ENCODE measurements at places on chromosomes 6 and 20.

- no peak for DNase-seq
These were observed 41.4 kb upstream of the MLN start for GRCh38 chr6:33845031-33845745.

GRCh38 chr6:140794544-140794943, 1338.2 kb upstream of the GJE1 start:
- DNase-seq: no peak

- DNase-seq: no peak
These were observed 30.4 kb downstream of the TRMT6 start for GRCh38 chr20:5919626-5920544.

DNA sequence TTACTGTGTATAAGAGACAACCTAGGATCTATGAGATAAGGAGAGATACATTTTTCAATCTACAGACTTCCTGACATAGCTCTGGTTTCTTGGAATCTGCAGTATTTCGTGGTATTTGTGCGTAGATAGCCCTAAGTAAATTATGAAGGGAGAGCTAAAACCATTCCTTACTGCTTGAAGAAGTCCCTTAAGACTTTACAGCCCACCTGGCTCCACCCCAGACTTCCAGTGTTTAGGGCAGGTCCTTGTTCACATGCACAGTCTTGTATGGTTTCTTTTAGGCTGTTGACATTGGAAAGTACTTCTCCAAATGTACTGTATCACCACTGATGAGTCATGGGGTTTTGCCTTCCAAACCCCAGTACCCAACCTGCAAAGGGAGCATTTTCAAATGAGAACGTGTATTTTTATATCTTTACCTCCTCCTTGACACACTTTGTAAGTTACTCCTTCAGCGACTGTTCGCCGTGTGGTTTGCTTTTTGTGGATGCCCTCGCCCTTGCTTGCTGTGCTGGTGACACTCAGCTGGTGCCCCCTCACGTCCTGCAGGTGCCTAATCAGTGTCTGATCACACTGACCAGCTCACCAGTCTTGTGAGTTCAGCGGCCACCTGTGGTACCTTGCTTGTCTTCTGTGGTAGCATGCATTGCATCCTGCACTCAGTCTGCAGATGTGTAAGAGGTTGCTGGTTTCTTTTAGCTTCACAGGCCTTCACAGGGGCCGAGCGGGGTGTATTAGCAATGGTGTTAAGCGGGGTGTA, 73.3 kb downstream of the IGF2R start:
- no peak for DNase-seq

DNA sequence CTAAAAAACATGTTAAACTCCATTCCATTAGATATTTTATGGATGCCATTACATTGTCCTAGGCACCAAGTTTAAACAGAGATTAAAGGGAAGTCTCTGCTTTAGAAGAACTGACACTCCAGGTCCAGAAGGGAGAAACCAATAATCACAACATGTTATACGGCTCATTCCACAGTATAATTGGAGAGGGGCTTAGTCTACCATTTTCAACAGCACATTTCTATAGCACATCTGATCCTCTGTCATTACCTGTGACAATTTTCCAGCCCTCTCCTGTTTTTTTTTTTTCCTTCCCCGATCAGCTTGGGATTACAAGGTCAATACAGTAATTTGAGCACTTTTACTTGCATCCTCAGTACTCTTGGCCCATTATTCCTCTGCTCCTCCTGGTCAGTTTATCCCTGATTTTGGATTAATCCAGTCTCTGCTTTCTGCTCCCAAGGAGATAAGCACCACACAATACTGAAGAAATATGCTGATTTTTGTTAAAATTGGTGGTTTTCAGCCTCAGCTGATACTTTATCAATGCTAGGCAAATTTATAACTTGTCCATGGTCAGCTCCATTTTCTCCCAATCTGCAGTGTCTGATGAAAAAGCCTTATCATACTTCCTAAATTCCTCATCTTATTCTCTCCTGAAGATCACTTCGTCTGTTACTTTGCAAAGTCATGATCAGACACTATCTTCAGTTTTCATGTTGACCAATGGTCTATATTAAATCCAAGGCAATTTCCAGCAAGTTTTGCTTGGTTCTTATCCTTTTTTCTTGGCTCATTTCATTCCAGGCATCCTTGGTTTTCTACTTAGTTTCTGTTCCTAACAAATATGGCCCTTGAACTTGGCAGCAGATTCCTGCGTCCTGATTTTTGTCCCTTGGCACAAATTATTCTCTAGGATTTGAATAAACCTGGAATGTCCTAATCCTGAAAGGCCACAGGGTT, 30.8 kb upstream of the SYNCRIP start:
- DNase-seq: no peak

DNA sequence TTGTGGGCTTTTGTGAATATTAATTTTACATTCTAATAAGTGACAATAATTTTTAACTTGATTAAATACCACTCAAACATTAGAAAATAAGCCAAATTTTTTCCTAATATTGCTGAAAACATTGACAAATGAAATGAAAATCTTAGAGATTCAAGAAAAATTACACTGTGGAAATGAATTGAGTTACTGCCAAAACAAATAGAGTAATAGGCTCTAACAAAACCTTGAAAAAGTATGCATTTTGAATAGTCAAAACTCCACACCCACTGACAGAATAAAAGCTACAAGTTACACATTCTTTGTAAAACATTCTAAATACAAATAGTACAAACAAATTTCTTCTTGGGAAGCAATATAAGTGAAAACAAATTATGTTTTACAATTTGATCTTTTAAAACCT, 5.9 kb downstream of the TBX18 start:
- DNase-seq: no peak

DNA sequence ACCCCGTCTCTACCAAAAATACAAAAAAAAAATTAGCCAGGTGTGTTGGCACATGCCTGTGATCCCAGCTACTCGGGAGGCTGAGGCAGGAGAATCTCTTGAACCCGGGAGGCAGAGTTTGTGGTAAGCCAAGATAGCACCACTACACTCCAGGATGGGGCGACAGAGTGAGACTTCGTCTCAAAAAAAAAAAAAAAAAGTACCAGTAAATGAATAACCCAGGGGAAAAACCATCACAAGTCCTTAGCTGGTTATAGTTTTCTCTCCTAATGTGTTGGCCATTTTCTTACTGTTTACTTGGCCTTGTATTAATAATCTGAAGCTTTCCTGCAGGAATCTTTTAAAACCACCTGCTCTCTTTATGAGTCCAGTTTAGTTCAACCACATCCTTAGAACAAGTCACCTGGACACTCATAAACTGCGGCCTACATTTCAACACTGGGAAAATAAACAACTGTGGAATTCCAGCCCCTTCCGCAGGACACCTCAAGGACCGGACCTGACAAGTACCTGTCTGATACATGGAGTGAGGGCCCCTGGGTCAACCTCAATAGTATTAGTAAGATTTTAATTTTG, 102.6 kb downstream of the ATP9A start:
- DNase-seq: no peak

- no peak for DNase-seq
These were observed 359.7 kb downstream of the ARHGAP18 start for GRCh38 chr6:129350278-129350677.

DNA sequence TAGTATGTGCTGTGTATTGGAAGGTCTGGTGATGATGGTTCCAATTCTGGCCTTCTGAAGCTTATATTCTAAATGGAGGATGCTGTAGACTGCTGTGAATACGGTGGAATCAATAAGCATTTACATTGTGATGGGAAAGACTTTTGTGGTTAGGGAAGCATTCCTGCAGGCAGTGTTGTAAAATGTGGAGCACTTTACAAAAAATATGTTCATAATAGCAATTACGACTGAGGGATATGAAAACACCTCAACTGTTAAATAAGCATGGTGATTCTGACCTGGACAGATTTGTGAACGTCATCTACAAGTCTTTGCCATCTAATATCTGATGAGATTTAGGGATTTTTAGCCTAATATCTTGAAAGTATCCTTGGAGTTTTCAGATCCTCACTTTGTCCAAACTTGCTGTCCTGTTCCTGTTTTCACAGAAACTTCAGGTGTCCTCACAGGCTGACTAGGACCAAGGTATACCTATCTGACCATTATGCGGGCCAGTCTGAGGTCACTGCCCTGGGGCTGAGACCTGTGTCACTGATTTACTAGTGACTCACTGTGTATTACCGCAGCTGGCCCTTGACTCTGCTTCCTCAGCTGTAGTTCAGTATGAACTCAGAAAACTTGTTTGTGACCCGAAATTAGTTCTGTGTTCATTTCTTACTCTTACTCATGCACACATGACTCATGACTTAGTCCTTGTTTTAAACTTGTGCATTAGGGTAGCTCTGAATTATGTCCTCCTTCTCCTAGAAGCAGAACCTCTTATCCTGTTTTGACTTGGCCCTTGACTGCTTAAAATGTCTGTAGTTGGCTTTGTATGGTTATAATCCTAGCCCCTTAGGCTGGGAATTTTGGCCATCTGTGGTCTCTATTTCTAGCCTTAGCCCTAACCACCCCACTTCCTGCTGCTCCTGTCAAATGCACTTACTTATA, 343.0 kb downstream of the CDKAL1 start:
- DNase-seq: peak; percentile 77

DNA sequence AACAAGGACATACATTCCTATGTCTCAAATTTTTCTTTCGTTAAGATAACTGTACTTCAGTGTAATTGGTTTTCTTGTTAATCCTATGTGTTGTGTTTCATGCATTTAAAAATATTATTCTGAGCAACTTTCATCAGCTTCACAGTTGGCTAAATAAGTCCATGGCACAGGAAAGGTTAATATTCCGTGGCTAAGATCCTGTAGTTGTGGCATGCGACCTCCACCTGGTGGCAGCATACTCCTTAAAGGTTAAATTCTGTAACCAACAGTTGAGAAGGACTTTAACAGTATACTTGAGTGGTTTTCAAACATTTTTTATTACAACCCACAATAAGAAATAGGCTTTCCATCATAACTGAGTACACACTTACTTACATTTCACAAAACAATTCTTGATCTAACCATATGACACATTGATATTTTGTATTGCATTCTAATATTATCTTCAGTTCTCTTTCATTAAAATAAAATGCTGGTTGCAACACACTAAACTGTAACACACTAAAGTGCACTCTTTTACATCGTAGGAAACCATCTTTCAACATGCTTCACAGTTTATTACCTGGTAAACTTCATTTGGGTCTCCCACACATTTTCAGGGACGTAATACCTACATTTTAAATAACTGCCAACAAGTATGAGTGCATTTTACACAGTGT, 118.3 kb downstream of the SLX4IP start:
- peak; percentile 80 for DNase-seq

DNA sequence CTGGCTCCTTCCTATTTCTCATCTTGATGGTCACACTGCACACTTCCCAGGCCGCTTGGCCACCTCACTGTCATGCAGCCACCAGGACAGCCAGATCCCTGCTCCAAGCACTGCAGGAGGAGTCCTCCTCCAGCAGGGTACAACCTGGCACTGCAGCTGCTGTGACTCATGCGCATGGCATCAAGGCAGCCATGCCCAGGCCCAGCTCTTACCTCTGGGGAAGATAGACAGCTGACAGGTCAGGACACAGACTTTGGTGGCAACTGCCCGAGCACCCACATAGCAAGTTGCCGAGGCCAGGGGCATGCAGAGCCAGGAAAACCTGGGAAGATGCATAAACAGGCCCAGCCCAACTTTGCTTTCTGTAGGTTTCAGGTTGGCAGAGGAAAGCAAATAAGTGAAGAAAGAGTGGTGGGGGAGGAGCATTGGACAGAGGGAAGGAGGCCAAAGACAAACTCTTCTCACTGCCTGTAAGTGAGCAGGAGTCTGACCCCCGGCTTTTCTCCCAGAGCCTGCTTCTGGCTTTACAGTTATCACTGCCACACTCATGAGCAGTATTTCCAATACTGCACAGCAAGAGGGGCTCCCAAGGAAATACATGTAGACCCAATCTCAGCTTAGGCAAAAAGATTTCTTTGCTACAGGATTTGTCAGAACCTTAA, 38.8 kb downstream of the SLC22A3 start:
- peak; percentile 81 for DNase-seq

- no peak for DNase-seq
These were observed 105.0 kb downstream of the SLC24A3 start for GRCh38 chr20:19317237-19318069.

- DNase-seq: no peak
These were observed 13.8 kb upstream of the FUCA2 start for GRCh38 chr6:143525356-143525755.

- DNase-seq: no peak
These were observed 45.9 kb upstream of the MC3R start for GRCh38 chr20:56202493-56203077.

DNA sequence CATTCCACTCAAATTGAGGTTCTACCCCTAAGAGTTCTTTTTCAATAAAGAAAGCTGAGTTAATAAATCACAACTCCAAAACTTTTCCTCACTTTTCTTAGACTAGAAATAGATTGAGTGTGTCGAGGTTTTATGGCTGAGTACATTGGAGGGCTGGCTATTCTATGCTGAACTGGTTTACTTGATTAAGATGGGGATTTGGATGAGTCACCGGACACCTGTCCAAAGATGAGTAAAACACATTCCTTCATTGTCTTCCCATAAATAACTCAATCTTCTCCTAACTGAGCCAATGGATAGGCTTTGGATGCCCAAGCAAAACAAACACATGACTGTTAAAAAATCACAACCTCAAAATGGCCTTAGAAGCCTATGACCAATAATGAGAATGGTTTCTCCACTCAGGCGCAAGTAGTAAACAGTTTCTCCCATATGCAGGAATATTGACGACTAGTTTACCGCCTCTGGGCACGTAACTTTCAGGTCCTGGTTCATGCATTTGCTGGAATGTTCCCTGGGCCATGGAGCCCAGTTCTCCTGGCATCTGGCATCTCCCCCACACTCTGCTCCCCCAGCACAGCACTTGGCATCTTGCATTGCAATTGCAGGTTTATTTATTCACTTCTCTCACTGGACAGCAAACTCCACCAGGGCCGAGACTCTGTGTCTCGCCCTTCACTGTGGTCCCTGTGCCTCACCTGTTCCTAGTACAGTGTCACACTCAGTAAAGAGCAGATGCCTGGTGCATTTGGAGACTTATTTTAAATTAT, 43.9 kb downstream of the BCAS1 start:
- DNase-seq: no peak

- no peak for DNase-seq
These were observed 59.8 kb upstream of the DEK start for GRCh38 chr6:18323935-18324705.

- DNase-seq: no peak
These were observed 35.1 kb downstream of the TMEM14A start for GRCh38 chr6:52706001-52706400.

- DNase-seq: no peak
These were observed 41.7 kb upstream of the FAM135A start for GRCh38 chr6:70371454-70372105.

DNA sequence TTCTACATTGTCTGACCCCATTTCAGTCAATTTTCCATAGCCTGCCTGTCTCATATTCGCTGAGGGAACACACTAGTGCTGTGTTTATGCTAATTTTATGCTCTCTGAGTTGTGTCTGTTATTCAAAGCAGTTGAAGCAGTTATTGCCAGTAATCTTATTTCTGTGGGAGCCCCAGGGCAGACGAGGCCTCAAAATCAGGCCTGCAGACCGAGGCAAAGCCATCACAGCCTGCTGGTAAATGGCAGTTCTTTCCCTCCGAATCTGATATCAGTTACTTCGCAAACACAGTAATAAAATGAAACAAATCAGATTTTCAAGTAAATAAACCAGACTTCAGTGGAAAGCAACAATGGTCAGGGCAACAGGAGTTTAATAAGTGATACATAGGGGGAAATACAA, 508.4 kb downstream of the PKHD1 start:
- no peak for DNase-seq

Data from Peyer's patch (tissue), 4 donors.